ELF-1 (cell line): ENCODE measurements at places on chromosomes 7 and 10.
A peak's percentile ranks its signal among the peaks of the same experiment; 100 is the strongest.

GRCh38 chr7:108014747-108015682, 12.1 kb upstream of the LAMB1 start:
- no peak for DNase-seq

- no peak for DNase-seq
Observed at GRCh38 chr10:636769-637168, 52.7 kb downstream of the DIP2C start.

GRCh38 chr10:124663766-124664360, 80.3 kb downstream of the FAM53B start:
- DNase-seq = no peak

DNA sequence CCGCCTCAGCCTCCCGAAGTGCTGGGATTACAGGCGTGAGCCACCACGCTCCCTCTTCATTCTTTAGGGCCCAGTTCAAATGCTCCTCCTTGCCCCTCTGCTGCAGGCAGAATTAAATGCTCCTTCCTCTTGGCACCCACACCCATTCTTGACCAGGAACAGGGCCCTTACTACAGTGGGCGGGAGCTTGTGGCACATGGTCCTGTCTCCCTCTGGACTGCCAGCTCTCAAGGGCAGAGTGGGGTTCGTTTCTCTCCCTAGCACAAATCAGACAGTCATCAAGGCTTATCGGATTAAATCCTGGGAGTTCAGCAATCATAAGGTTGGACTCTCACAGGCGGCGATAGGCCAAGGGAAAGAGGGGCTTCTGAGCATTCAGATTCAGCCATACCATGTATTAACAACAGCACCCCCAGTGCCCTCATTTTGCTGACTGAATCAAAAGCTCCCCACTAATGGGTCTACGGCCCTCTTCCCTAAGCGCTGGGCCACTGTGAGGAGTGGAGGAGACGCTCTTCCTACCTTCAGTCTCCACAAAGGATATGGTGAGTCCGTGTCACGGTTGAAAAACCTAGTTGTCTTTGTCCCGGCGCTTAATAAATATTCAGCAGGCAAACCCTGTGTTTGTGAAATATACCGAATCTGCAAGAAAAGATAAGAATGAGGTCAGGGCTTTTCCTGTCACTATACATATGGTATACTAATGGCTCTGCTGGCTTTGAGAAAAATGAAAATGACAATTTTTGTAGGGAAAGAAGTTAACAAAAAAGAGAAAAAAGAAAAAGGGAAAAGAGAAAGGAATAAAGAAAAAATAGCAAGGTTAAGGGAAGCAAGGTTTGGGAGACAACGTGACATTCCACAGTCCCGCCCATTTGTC, 107.4 kb downstream of the CLEC2L start:
- no peak for DNase-seq

GRCh38 chr7:48087349-48087748, 1.7 kb upstream of the UPP1 start:
- DNase-seq = no peak

- no peak for DNase-seq
Observed at GRCh38 chr7:27765841-27766240, 25.9 kb downstream of the TAX1BP1 start.

GRCh38 chr7:118629898-118630438, 405.5 kb downstream of the ANKRD7 start:
- no peak for DNase-seq

- no peak for DNase-seq
Observed at GRCh38 chr7:1110358-1110757, 22.4 kb downstream of the GPER1 start.

DNA sequence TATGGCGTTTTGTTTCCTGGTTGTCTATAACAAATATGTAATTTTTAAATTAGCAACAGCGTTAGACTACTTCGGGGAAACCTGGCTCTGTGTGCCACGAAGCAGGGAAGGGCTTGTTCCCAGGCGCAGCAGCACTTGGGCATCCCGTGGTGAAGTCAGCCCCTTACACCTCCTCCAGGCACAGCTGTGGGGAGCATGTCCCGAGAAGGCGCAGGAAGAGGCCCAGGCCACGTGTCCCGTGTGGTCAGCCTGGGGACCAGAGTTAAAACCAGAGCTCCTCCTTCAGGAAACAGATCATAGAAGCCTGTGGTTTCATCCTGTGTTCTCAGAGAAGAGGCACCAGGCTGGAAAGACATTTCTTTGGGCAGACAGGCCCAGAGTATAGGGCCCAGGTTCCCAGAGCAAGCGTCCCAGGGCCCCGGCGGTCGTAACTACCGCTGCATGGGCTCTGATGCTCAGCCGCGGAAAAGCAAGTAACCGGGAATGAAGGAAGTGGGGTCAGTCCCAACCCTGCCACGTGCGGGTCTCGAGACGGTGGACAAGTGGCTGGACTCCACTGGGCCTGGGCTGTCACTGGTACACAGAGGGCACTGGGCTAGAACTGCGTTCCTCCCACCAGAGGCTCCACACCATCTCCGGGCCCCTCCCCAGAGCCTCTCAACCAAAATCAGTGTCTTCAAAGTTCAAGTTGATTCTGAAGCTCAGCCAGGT, 7.1 kb downstream of the NUDT1 start:
- no peak for DNase-seq

- no peak for DNase-seq
Observed at GRCh38 chr10:74593470-74593869, 232.9 kb upstream of the KAT6B start.

- no peak for DNase-seq
Observed at GRCh38 chr10:117768333-117769042, 225.9 kb downstream of the EMX2 start.

GRCh38 chr10:107577221-107577620, 412.7 kb upstream of the SORCS1 start:
- DNase-seq = no peak

DNA sequence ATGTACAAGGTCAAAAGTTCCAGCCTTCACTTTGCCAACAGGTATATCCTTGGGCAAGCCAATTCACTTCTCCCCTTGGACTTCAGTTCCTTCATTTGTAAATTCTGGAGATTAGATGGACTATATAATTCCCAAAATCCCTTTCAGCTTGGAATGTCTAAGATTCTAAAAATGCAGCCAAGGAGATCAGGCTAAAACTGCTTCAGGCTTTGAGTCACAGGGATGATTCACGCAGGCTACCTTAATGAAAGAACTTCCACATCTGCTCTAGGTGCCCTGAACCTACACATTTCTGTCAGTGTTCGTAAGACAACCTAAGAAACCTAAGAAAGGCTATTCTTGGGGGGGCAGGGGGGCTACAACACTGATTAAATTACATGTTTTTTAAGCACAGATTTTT, 7.1 kb downstream of the CPVL start:
- DNase-seq = peak; percentile 10

DNA sequence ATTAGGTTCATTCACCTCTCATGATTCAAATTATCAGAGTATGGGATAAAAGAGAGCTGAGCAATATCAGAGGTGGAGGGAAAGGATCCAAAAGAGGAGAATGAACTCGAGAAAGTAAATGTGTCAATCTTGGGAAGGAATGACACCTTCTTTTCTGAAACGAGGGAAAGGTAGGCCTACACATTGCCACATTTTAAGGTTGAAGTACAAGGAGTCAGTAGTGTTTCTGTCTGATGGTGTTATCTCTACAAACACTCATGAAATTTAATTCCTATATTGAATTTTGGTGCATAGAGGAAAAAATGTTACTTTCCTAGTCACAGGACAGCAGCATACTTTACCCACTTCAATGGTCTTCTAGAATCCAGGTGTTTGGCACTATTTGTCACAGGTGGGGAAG, 90.2 kb downstream of the DNAJB9 start:
- no peak for DNase-seq

- no peak for DNase-seq
Observed at GRCh38 chr7:21076574-21076973, 289.9 kb upstream of the SP8 start.

DNA sequence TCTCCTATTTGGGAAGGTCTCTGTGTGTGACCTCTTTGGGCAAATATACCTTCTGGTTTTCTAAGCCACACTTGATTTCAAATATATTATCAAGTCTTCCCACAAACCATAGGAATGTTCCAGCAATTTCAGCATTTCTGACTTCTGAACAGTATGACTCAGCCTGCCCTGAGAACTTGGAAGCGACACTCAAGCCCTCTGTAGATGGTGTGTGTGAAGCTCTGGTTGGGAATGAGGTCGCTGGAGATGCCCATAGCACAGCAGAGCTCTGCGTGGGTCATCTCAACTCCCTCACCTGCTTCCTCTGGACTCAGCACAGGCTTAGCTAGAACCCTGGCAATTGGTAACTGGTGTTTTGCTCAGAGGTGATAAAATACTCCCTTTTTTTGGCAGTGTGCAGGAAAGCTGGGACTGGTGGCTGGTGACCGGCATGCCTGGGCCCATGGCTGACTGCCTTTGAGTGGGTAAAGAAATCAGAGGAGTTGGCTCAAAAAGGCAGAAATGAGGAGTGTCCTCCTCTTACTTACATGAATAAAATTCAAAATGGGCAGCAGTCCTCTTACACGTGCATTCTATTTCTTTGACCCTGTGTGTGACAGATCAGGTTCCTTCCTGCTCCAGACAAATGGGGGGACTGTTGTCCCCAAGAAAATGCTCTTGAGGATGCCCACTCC, 87.5 kb upstream of the NRP1 start:
- peak; percentile 10 for DNase-seq

- no peak for DNase-seq
Observed at GRCh38 chr7:38178695-38179344, 775 bp downstream of the STARD3NL start.

GRCh38 chr7:129169171-129169671, 19.2 kb upstream of the SMO start:
- DNase-seq = peak; percentile 76

DNA sequence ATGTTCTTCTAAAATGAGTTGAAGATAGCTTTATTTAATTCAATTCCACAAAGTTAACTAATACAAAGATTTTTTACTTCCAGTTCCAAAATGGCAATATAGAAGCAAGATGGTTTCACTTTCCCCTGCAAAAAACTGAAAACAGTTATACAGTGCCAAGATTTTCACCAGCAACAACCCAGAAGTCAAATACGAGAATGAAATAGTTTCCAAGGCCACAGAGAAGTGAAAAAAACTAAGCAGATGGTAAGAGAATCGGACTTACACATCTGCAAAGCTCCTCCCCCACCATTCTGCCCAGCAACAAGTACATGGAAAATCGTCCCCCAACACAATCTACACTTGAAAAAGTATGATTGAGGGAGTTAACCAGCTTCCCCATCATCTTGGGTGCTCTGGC, 30.3 kb upstream of the KEL start:
- DNase-seq = no peak

DNA sequence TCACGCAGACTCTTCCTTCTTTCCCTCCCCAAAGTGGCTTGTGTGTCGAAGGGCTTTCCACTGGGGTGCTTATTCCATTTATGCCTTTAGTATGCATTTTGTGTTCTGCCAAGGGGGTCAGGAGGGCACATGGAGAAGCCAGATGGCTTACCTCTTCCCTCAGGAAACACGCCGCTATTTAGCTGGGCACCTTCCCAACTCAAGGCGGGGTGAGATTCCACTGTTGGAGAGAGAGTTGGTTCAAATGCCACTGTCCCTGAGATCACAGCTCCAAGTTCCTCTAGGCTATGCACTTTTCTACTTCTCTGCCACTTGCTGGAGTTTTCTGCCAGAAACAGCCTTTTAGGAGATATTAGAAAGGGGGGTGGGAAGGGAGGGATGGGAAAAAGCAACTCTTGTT, 1091.8 kb downstream of the LRMDA start:
- DNase-seq = no peak

- DNase-seq = no peak
Observed at GRCh38 chr7:133746847-133747246, 380.3 kb upstream of the LRGUK start.

GRCh38 chr10:78544423-78545090, 510.9 kb downstream of the RPS24 start:
- DNase-seq = no peak

GRCh38 chr7:47255441-47255840, 326.5 kb downstream of the TNS3 start:
- no peak for DNase-seq

DNA sequence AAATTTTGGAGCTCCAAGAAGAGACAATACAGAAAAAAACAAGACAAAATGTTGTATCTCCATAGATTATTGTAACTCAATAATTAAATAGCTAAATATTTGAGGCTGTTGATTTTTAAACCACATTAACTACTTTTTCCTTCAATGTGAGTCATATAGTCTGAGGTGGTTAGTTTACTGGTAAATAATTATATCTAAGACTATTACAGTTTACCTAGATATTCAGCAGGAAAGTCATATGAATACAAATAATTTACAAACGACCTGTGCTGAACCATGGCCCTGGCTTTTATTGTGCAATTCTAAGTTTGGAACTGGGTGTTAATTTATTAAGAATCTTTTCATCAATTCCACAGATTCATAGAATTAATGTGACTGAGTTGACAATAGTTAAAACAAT, 22.2 kb downstream of the CREB5 start:
- no peak for DNase-seq

GRCh38 chr10:68088740-68089139, 13.7 kb upstream of the HERC4 start:
- DNase-seq = no peak

DNA sequence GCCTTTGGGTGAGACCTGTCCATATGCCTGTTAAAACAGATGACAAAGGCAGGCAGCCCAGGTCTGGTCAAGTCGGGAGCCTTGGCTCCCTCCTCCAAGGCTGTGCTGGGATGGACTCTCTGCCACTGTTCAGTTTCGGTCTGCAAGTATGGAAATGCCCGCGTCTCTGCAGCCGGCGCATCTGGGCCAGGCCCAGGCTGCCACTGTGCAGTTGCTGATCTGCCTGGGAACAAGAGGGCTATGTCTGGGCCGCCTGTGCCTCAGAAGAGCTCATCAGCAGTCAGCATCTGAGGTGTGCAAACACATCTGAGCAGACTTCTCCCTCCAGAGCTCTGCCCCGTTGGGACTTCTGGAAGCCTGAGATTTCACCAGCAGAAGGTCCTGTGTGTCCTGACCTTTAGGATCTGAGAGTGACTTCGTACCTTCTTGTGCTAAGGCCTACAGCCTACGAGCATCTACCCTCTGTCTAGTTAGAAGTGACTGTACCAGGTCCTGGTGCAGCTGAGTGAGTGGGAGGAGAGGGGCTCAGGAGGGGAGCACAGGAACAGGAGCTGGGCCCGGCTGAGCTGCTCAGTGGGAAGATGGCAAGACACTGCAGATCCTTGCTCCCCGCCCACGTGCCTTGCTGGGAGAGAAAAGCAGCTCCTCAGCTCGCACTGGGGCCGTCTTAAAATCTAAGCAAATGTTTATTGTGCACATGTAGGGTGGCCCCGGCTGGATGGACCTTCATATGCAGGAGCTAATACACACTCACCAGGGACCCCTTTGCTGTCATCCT, 50.9 kb downstream of the DOCK1 start:
- no peak for DNase-seq
